ENCODE measurements at places on chromosomes 7 and 10.

- DNase-seq: no peak
Observed at GRCh38 chr10:86336341-86336740, 30.3 kb downstream of the GRID1 start.

- DNase-seq: no peak
Observed at GRCh38 chr7:124992851-124993562, 63.4 kb upstream of the POT1 start.

- no peak for DNase-seq
Observed at GRCh38 chr7:12569673-12570072, 847 bp upstream of the SCIN start.

DNA sequence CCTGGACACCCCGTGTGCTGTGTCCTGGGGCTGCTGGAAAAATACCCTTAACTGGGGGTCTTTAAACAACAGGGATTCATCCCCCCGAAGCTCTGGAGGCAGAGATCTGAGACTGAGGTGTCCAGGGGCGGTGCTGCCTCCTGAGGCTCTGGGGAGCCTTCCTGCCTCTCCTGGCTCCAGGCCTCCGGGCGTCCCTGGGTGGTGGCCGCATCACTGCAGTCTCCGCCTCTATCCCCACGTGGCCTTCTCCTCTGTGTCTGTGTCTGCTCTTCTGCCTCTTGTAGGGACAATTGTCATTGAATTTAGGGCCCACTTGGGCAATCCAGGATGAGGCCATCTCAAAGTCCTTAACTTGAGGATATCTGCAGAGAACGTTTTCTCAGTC lies 216.6 kb downstream of the WDR37 start:
- DNase-seq: no peak

GRCh38 chr10:80429521-80429973 lies 21.2 kb downstream of the PRXL2A start:
- no peak for DNase-seq

GRCh38 chr7:20141666-20142065 lies 75.5 kb downstream of the MACC1 start:
- no peak for DNase-seq

DNA sequence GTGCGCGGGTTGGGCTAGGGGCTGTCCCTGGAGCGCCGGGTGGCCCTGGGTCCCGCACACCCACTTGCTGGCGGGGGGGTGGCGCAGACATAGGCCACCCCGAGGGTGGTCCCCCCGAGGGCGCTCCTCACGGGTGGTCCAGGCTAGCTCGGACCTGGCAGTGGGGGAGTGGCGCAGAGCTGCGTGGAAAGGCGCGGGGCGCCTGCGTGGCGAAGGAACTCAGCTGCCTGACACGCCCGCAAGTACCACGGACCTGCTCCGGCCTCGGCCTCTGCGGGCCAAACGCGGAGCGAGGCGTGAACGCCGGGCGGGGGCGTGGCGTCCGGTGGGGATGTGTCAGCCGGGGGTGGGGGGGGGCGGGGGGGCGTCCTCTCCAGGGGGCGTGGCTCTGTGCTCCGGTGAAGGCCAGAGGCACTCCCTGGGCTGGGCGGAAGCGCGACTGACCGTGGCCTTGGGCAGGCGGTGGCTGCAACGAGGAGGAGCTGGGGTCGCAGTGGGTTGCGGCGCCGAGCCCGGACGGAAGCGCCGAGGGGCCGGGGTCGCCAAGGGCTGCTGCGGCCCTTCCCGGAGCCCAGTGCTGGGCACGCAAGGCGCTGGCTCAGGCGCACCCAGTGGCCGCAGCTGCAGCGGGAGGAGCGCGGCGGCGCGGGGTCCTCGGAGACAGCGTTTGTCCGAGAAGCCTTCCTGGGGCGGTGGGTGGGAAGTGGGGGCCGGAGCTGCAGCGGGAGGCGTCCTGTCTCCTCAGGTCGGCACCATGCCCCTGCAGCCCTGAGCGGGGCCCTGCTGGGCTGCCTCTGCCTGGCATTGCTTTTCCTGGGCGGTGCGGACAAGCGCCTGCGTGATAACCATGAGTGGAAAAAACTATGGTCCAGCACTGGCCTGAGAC lies 58.9 kb upstream of the NUPR2 start:
- DNase-seq: no peak

- no peak for DNase-seq
Observed at GRCh38 chr7:88169717-88170320, 50.0 kb downstream of the SRI start.

DNA sequence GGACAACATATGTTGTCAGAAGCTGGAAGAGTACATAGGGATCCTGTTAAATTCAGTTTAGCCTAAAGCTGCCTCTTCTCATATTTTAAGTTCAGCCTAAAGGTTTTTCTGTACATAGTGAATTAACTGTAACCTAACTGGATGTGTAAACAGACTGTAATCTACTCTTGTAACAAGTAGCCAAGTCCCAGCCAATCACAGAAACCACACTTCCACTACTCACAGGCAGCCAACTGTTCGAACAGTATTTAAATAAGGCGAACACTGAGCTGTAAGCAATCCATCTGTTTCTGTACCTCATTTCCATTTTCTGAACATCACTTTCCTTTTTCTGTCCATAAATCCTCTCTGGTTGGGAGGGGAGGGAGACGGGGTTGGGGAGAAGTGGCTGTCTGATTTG lies 15.0 kb upstream of the STN1 start:
- DNase-seq: no peak

GRCh38 chr7:107165341-107165740 lies 3.5 kb upstream of the HBP1 start:
- no peak for DNase-seq

DNA sequence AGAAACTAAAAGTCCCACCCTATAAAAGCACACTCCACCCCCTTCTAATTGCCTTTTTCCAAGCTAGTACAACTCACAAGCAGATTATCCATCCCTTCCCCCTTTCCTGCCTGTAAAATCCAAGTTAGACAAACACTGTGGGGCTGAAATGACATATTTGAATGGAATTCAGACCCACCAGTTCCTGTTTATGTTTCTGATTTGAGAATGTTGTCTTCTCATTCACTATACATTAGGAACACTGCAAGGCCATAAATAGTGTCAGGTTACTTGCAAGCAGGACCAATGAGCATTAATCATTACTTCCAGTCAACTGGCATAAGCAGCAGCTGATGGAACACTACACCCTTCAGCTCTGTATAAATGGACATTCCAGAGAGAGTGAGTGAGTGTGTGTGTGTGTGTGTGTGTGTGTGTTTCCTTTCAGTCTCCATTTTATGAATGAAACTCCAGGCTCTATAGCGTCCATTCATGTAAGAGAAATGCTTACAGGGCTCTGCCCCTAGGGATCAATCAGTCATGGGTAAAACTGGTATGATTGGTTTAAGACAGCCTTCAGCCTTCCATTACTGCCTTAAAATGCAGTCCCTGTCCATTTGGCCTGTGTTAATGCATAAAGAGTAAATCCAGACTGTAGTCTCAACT lies 69.3 kb downstream of the ETV1 start:
- peak; percentile 97 for DNase-seq

DNA sequence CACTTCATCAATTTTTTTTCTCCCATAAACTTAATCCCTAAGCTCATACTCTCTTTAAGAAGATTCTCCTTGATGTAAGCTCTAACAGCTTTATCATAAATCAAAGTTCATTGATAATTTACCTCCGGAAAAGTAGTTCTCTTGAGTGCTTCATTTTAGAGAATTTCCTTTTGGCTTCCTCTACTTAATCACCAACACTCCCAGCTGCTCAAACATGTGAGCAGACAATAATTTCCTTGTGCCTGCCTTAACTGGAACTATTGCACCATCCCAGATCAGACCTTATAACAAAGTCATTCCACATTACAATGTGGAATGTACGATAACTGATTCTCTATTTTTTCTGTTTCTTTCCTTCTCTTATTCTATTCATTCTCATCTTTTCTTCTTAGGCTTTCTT lies 5.9 kb downstream of the FEZF1 start:
- DNase-seq: no peak

GRCh38 chr10:21500578-21500910 lies 24.9 kb downstream of the SKIDA1 start:
- no peak for DNase-seq

DNA sequence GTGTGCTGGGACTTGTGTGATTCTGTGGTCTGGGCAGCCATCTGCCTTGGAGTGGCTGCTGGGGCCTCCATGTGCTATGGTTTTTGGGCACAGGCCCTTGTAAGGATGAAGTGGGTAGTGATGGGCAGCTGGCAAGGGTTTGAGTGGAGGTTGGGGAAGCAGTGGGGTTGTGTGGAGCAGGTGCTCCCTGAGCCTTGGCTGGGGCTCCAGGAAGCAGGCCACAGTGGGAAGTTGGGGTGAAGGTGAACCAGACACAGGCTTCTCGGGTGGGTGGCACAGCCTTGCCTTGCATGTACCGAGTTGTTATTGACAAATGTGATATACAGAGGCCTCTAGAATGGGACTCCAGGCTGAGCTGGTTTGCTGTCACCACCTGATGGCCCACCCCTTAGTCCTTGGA lies 82.3 kb downstream of the ADCY1 start:
- DNase-seq: no peak

GRCh38 chr7:130365511-130366441 lies 14.5 kb upstream of the CPA1 start:
- no peak for DNase-seq

DNA sequence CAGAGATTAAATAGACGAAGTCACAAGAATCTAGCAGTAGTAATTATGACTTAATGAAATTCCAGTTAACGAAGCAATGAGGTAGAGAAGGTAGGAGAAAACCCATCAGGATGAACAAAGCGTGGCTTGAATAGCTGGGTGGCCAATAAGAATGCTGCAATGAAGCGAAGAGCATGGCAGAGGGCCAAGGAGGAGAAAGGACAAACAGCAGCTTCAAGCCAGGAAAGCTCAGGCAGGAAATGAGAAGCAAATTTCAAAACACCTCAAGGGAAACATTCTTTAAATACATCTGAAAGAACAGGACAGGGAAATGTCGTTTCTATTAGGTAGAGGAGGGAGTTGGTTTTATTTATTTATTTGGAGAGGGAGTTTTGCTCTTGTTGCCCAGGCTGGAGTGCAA lies 122.5 kb downstream of the KIAA1217 start:
- DNase-seq: no peak

- no peak for DNase-seq
Observed at GRCh38 chr7:69643708-69644445, 45.6 kb downstream of the AUTS2 start.

GRCh38 chr7:116953372-116953905 lies at the start of gene ST7:
Gene ST7, plus strand, starts transcription at chr7:116953501. Its CDS starts 40 bp downstream, at chr7:116953541.
- no peak for DNase-seq

- no peak for DNase-seq
Observed at GRCh38 chr10:17062955-17063484, 66.6 kb downstream of the CUBN start.

GRCh38 chr10:114538181-114538906 lies 119.7 kb downstream of the ABLIM1 start:
- DNase-seq: no peak

DNA sequence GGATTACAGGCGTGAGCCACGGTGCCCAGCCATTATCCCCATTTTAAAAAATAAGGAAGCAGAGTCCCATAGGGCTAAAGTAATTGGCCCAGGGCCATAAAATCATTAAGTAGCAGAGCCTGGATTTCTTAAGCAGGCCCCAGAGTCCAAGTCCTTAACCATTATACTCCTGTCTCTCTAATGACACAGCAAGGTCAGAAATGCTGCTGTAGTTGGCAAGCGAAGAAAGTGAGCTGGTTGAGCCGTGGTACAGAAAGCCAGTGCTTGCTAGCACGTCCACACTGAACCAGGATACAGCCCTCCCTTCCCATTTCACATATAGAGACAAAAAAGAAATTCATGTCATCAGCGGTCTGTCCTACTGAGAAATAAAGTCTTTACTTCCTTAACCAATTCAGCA lies 562.7 kb downstream of the GALNT17 start:
- DNase-seq: no peak

GRCh38 chr10:14017467-14017866 lies 313.3 kb downstream of the FRMD4A start:
- no peak for DNase-seq

- no peak for DNase-seq
Observed at GRCh38 chr10:34295142-34295548, 520.0 kb downstream of the PARD3 start.

DNA sequence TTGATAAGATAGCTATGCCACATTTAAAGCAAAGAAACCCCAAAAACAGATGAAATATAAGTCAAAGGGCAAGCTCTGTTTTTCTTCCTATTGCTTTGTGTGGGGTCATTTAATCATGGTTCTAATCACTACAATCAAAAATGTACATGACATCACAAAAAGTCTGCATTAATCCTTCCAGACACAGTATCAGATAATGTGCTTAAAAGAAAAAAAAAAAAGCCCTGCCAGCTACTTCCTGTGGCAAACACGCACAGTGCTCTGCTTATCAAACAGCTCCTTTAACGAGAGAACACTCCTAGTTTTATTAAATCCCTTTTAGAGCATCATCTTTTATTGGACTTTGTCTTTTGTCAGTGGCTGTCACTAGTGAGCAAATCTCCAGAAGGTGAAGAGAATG lies 1005.8 kb downstream of the GATA3 start:
- no peak for DNase-seq

DNA sequence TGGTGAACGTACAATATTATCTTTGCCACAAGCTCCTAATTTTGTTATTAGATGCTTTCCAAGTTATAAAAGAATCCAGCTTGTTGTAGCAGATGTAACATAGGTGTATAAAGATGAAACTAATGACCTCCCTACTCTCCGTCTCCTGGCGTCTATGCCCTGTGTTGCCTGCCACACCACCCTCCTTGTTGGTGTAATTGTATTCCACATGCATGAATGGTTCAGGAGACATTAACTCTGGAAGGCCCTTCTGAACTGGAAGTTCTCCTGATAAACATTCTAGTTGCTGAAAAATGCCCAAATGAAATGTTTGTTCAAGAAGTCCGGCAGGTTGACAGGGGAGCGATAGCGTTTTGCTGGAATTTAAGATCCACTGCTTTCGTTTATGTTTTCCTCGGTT lies 53.9 kb upstream of the SEPHS1 start:
- no peak for DNase-seq

Data from brain pericyte (primary cell).